ENCODE measurements at places on chromosomes 5 and 9.

GRCh38 chr5:120703918-120704587 is 240.0 kb downstream of the PRR16 start:
- no peak for DNase-seq

DNA sequence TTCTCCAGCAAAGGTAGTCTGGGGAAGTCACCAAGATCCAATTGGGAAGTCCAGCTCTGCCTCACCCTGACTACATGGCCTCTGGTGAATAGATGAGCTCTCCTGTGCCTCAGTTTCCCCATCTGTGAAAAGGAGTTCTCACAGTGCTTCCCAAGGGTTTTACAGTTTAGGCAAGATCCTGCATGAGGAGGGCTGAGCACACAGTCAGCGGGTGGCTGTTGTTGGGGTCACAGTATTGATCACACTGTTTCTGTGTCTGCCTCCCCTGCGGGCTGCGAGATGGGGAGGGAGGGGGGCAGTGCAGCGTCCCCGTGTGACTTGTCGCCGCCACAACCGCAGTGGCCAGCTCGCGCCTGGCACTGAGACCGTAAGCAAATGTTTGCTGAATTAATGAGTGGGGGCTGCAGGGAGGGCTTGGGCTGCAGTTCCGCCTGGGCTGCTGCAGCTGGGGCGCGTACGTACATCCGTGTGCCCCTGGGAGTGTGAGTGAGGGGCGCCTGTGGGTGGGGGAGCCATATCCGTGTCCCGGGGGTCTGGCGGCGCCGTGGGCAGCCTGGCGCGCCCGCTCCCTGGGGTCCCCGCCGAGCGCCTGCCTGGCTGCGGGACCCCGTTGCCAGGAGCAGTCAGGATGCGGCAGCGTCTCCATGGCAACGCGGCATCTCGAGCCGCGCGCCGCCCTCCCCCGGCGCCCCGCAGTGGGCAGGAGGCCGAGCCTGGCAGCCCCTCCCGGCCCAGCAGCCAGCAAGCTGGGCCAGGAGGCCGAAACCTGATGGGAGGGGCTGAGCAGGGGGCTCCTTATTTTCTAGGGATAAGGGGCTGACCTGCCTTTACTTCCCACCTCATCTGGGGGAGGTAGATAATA is 31.4 kb upstream of the PSD2 start:
- no peak for DNase-seq

GRCh38 chr5:40383749-40384651 is 295.7 kb upstream of the PTGER4 start:
- no peak for DNase-seq

GRCh38 chr5:95825495-95825894 is 3.0 kb upstream of the GLRX start:
- no peak for DNase-seq

- no peak for DNase-seq
Observed at GRCh38 chr9:113349066-113349444, 286 bp upstream of the BSPRY start.

GRCh38 chr5:18397371-18397770 is 763.1 kb downstream of the TAF11L14 start:
- DNase-seq, result no peak

DNA sequence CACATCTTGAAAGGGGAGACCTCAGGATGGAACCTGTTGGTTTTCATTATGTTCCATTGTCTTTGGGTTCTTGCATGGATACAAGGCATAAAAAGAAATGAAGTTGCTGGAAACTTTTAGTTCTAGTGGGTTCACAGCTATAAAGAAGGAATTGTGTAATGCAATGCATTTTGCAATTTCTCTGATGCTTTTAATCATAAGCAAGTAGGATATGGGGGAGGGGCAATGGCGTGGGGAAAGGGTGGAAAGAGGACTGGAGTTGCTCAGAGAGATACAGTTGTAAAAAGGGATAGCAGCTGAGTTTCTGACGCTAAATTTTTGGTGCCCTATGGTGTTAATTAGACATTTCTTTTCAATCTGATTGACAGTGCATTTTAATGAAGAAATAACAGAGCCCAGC is 88.6 kb upstream of the FANCC start:
- no peak for DNase-seq

DNA sequence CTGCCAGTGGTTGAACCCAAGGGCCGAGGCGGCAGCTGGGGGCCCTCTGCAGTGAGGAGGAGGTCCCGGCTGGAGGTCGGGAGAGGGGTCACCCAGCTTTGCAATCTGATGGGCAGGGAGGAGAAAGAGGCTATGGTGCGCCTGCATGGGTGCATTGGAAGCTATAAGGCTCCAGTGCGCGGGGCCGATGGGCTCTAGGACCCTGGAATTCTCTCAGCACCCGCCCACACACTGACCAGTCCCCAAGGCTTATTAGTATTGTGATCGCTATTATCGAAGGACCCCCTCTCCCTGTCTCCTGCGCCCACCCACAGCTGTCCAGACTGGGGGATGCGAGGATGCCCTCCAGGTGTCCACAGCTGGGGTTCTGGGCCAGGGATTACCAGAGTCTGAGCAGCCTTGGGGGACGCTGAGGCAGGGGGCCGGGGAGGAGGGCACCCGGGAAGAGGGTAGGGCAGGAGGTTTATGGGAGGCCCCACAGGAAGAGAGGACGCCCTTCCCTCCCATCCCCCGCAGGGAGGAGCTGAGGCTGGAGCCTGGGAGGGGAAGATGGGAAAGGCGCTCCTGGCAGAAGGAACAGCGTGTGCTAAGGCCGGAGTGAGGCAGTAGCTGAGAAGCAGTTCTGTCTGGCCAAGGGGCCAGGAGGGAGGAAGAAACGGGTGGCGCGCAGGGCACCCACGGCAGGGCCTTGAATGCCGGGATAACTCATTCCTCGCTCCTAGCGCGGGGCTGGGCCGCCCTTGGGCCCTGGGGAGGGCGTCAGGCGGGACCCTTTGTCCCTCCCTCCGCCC is 24.2 kb downstream of the C9orf50 start:
- no peak for DNase-seq

GRCh38 chr5:10695055-10695649 is 65.9 kb downstream of the DAP start:
- no peak for DNase-seq

- no peak for DNase-seq
Observed at GRCh38 chr5:7391814-7392692, 3.9 kb upstream of the ADCY2 start.

GRCh38 chr9:89486681-89487080 is 11.2 kb downstream of the SEMA4D start:
- DNase-seq, result no peak

- no peak for DNase-seq
Observed at GRCh38 chr5:66222455-66222854, 78.4 kb downstream of the SREK1 start.

DNA sequence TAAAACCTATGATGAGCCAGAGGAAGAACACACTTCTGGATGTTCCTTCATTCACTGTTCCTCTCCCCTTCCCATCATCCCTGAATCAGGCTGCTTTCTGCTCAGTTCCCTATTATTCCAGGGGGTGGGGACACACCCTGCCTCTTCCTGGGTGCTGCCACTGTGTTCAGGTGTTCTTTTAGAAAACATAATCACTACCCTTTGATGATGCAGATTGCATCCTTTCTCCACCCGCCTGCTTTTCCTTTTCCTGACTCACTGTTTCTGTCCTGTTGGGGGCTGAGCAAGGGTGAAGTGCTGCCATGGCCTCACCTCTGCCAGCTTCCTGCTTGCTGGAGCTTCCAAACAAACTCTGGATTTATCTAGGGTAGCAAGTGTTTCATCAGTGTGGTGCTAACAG is 331.9 kb upstream of the GRIA1 start:
- no peak for DNase-seq

- DNase-seq, result no peak
Observed at GRCh38 chr9:16833296-16833835, 37.1 kb downstream of the BNC2 start.

DNA sequence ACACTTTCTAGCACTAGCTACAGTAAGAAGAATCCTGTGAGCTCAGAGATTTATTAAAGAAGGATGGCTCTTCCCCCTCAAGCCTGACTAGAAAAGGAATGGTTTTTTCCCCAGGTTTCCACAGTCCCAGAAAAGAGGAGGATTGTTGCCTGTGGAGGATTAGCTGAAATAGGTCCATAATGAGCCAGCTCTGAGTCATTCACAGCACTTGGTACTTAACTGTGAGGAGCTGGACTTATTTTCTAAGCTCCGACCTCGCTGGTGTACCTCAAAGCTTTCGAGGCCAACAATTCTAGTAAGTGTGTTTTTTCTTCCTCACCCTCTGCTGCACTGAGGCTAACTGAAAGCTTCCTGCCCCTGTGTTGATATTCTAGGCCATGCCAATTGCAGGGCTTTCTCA is 222.5 kb upstream of the IL12B start:
- no peak for DNase-seq

DNA sequence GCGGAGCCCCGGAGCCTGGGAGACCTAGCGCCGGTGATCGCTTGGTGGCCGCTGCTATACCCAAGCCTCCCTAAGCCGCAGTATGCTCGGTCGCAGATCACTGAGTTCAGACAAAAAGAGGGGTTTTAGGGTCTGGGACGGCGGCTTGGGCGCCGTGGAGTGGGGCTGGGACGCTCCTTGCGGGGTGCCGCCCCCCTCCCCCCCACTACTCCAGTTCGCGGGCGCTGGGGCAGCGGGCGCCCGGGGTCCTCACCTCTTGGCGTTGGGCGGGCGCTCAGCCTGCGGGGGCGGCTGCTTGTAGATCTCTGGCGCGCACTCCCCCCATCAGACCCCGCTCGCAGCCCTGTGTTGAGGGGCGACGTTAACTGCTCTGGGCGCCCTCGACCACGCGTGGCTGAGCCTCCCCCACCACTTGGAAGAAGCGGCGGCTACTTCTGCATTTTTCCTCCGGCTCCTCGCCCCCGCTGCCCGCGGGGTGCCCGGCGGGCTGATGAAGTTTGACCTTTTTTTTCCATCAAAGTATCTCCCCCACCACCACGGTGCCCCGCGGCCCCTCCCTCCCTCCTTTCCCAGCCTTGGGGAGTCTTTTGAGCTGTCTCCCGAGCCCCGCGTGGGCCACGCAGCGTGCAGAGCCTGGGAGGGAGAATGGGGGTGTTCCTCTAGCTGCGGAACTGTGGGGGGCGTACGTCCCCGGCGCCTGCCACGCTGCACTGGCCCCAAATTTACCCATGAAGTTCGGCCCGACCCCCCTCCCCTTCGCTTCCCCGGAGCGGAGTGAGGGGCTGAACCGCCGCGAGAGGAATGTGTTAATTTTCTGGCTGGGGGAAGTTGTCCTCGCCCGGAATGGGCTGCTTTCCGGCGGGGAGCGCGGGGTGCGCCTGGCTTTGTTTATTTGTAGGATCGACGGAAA is 1.2 kb downstream of the CXXC5 start:
- DNase-seq, result no peak

GRCh38 chr9:91410161-91410560 is 13.5 kb downstream of the NFIL3 start:
- no peak for DNase-seq

DNA sequence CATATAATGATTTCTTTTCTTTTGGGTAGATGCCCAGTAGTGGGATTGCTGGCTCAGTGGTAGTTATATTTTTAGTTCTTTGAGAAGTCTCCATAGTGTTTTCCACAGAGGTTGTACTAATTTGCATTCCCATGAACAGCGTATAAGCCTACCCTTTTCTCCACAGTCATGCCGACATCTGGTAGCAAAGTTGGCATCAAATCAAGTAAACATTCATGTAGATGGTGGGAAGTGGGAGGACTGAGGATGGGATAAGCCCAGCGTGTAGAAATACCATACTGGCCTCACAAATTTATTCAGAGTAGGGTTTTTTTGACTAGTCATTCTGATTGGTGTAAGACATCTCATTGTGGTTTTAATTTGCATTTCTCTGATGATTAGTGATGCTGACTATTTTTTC is 115.4 kb downstream of the EGFLAM start:
- no peak for DNase-seq
